ENCODE measurements at places on chromosomes 6 and 20.

DNA sequence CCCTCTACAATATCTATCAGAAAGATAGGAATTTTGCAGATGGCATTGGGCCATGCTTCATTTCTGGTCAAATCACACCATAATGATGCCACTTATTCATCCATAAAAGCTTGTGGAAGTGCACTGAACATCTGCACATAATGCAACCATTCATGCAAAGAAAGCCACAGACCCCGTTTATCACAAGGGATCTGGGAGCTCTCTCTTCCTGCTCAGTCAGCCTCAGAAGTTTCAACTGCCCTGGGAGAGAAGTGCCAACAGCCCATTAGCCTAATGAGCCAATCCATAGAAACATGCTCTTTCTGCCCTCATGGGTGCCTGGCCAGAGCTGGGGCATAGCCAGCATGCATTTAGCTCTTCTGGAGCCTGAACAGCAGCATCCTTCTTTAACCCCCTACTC, 85.8 kb downstream of the SLC35F1 start:
- peak; percentile 37 for DNase-seq

DNA sequence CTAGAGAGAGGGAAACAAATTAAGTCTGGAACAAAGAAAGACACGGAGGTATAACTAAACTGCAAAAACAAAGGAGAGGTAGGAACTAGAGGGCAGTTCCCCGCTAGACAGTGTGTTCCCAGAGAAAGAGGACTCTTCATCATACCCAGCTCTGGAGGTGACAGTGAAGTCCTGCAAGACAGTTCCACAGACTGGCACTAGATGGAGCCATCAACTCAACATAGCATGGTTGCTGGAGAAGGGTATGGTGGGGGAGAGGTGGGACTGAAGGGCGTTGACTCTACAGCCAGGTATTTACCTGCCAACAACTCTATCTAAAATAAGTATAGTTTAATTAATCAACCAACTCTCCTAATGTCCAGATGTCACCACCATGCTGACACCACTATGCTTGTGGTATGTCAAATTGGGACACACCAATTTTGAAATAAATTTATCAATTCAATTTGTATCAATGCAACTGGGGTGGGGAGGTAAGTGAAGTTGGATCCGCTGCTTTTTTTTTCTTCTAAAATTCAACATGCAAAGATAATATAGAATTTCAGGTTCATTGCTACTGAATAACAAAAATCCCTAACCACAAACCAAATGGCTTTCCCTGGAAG, 9.7 kb downstream of the BACH2 start:
- peak; percentile 58 for DNase-seq

GRCh38 chr20:61636531-61637116, 384.6 kb downstream of the CDH4 start:
- DNase-seq, result no peak

- DNase-seq, result no peak
Observed at GRCh38 chr6:153048631-153049030, 46.1 kb upstream of the MTRF1L start.

DNA sequence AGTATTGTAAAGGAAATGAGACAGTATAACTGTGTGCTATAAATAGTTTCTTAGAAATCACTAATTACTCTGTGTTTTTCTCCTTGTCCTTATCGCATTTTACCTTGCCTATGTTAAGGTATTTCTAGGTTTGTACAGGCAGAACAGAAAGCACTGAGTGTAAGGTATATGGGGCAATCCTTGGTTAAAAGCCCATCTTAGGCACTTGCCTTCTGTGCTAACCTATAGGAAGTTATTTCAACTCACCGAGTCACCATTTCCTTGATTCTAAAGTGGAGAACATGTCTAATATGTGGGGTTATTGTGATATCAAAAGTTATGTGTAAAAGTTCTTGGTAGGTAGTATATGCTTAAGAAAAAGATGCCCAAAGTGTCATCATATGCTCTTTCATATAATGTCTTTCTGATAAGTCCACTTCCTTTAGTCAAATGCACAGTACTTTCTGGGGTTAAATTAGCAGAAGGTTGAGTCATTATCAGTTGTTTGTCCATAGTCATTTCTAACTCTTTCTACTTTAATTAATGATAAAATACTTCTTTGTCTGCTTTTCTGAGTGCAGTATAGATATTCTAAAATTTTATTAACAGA, 276.4 kb downstream of the UTRN start:
- DNase-seq, result no peak

GRCh38 chr6:73671911-73672685, 18.3 kb upstream of the SLC17A5 start:
- DNase-seq, result no peak

DNA sequence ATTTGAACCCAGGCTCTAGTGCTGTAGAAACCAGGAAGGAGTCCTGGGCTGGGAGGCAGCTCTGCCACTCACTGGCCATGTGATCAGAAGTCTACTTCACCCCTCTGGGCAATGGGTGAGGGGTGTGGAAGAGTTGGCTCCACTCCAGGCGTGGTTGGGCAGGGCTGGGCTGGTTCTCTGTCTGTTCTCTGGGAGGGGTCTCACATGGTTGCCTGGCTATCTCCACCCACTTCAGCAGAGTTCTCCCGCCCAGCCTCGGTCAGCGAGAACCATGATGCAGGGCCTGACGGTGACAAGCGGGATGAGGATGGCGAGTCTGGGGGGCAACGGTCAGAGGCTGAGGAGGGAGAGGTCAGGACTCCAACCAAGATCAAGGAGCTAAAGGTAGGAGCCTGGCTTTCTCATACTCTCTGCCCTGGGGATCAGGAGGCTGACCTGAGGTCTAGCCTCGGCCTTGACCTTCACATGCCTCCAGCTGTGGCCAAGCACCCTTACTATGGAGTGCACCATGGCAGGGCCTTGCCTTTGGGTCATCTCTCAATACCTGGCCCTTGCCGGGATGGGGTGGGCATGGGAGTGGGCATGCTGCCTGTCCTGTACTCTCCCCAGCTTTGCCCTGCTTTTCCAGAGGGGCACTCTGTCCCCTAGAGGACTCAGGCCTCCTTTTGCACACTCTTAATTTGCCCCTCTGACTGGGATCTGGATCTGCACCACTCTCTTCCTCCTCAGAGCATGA, 39.6 kb downstream of the EPB41L1 start:
- no peak for DNase-seq

DNA sequence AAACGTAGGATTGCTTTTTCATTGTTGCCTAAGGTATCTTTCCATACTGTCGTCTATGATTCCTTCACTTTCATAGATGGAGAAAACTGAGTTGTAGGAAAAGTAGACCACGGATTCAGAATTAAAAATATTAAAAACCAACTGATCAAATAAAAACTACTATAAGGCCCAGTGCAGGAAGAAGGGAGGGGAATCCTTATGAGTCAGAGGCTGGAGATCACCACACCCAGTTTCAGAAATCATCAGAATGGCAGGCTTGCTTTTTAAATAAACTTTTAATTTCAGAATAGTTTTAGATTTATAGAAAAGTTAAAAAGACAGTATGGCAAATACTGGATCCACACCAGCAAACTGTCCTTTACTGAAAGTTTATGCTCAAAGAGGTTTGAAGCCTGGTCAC, 32.0 kb upstream of the POPDC3 start:
- DNase-seq, result no peak

DNA sequence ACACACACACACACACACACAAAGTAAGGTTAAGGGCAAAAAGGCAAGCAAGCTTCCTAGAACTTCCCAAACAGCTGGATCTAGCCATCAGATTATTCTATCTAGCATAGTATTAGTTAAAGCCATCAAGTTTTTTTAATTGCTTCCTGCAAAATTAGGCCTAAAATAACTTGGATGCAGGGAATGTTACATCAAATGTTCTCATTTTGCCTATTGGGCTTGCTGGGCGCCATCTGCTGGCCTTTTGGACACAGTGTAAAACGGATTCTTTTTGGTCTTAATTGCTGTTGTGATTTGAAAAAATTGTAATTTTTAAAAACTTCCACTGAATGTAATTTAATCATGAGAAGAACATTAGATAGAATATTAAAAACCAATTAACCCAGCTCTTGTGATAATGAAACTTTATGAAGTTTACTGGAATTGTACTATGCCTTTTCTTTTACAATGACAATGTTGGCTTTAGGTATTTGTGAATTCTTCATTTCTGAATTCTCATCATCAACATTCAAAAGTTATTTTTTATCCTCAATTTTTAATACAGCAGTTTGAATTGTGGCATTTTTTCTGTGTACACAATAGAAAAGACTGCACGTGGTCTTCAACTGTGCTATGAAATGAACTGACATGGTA, 6.8 kb downstream of the MKKS start:
- DNase-seq, result peak; percentile 58

DNA sequence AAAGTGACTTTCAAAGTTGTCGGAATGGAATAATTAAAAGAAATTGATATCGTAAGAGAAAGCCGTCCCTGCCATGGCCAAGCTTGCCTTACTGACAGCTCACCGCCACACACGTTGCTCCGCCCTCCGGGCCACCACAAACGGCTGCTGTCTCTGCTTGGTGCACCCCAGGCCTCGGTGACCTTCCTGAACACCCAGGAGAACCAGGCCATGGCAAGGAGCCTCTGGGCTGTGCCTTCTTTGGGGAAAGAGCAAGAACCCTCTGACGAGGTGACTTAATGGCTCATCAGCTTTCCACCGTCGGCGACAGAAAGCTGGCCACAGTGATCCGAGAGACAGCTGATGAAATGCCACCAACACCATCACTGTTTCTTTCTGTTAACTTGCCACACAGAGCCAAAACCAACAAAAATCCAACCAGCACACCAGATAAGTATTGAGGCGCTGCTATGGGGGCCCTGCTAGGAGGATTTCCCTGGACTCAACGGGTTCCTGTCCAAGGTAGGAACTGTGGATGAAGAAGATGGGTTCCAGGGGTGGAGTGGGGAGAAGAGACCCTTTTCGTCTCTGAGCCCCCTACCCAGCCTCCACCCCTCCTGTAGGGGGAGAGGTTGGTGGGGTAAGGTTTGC, 61.4 kb downstream of the NPEPL1 start:
- no peak for DNase-seq

GRCh38 chr20:30502670-30503069, 754.8 kb upstream of the DEFB115 start:
- no peak for DNase-seq

DNA sequence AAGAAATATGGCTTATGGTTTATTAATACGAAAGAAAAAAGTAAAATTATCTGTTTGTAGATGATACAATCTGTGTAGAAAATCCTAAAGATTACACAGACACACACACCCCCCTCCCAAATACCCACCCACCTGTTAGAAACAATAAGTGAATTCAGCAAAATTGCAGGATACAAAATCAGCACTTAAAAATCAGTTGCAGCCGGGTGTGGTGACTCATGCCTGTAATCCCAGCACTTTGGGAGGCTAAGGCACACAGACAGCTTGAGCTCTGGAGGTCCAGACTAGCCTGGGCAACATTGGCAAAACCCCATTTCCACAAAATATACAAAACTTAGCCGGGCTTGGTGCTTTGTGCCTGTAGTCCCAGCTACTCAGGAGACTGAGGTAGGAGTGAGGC, 42.3 kb downstream of the NINL start:
- peak; percentile 39 for DNase-seq

DNA sequence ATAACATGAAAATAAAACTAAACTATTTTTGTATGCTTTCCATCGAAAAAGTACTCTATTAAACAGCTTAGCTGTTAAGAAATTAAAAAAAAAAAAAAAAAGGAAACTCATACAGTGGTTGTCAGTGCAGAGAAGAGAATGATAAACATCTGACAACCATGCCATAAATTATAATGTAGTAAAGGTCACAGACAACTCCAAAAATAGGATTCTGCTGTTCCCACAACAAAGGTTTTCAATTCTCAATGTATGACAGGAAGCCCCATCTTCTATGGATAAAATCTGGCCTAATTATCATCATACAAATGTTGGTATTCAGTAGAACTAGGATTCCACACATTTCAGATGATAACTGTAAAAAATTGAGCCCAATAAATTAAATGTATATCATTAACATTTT, 5.0 kb downstream of the PLN start:
- no peak for DNase-seq

- DNase-seq, result peak; percentile 77
Observed at GRCh38 chr6:3522561-3523260, 65.9 kb upstream of the SLC22A23 start.

GRCh38 chr6:81708113-81708699, 44.3 kb downstream of the TENT5A start:
- DNase-seq, result no peak

- DNase-seq, result no peak
Observed at GRCh38 chr6:50257322-50257721, 207.6 kb upstream of the DEFB112 start.

DNA sequence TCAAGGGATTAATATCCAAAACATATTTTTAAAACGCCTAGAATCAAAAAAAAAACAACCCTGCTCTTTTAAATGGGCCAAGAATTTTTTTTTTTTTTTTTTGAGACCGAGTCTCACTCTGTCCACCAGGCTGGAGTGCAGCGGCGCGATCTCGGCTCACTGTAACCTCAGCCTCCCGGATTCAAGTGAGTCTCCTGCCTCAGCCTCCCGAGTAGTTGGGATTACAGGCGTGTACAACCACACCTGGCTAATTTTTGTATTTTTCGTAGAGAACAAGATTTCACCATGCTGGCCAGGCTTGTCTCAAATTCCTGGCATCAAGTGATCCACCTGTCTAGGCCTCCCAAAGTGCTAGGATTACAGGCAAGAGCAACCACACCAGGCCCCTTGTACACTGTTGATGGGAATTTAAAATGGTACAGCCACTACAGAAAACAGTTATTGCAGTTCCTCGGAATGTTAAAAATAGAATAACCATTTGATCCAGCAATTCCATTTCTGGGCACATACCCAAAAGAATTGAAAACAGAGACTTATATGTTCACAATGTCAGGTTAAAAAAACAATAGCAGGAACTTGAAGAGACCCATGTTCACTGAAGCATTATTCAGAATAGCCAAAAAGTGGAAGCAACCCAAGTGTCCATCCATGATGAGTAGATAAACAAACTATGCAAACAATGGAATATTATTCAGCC, 3.1 kb upstream of the MYL9 start:
- no peak for DNase-seq

DNA sequence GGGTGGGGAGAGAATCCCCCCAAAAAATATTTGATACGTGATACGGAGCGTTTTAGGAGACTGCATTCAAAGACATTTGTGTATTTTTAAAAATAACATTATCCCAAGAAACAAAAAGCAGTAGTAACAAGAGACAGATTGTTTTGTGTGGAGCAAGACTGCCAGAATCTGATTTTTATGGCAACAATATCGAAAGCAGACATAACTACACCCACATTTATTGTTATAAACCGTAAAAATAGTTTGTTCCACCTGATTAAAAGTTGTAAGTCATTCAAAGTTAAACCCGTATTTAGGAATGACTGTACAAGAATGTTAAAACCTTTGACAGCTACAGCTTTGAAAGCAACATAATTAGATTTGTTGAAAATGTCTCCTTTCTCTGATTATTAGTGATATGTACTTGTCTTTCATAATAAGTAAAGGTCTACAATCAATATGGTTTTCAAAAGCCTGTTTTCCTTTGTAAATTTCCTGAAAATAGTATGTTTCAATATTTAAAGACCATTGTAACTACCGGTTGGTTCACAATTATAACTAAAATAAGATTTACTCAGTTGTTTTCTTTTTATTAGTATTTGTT, 2.7 kb downstream of the EYA4 start:
- DNase-seq, result no peak

- DNase-seq, result no peak
Observed at GRCh38 chr6:129843573-129843972, 17.5 kb downstream of the TMEM244 start.

- no peak for DNase-seq
Observed at GRCh38 chr6:130604841-130605399, 222.3 kb upstream of the SMLR1 start.
